Stimulated activated CD8-positive, alpha-beta memory T cell treated with anti-CD3 and anti-CD28 coated beads, Interleukin-4, amount 100 ng/mL, for 1 hour (primary cell): ENCODE measurements at places on chromosomes 1 and 21.

GRCh38 chr1:51756290-51756689 is 122.2 kb downstream of the NRDC start:
- DNase-seq = no peak

- DNase-seq = no peak
These were observed 1.6 kb downstream of the EPS8L3 start for GRCh38 chr1:109762039-109762585.

- DNase-seq = no peak
These were observed 16.0 kb downstream of the THEM4 start for GRCh38 chr1:151893176-151893924.

DNA sequence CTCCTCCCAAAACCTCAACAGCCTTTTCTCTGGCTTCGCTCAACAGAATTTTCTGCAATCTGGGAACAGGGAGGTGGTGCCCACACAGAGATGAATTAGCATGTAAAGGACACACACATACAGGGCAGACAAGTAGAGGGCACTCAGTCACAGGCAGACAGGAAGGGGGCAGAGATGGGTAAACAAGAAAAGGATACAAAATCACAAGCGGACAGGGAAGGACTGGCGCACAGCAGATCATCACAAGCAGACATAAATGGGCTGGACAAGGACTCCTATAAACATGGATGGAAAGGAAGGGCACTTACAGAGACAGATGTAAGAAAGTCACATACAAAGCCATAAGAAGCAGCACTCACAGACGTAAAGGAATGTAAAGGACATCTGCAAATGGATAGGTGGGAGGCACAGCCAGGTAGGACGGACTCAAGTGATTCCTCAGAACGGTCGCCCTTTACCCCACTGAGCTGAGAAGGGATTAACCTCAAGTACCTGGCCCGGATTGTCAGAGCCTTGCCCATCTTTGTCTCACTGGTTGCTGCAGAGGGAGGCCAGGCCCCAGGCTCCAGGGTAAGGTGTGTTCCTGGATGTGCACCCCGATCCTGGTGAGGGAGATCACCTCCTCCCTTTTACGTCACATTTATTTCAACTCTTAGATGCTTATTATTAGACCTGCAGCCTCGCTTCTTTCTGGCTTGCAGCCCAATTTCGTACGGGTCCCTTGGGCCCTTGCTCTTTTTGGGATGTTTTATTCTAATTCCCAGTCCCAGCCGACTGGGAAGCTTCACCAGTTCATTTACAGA is 836 bp upstream of the PRCC start:
- no peak for DNase-seq

DNA sequence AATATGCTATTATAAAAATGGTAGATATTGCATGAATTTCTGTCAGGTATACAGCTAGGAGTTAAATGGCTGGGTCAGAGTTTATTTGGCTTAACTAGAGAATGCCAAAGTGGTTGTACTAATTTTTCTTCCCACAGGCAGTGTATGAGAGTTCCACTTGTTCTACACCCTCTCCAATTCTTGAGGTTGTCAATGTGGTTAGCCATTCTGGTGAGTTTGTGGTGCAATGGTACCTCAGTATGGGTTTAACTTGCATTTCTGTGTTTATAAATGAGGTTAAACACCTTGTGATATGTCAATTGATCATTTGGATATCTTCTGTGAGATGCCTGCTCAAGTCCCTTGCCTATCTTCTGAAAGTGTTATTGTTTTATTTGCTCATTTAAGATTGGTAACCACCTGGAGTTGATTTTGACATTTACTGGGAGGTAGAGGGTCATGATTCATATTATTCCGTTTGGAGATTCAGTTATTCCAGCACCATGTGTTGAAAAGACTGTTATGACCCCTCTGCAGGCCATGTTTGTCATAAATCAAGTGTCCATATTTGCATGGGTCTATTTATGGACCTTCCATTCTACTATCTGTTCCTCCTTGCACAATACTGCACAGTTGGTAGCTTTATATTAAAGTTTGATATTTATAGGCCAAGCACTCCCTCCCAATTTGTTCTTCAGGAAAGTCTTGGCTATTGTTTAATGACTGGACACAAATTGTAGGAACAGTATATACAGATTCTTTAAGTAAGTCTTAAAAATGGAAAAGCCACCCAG is 5.8 kb downstream of the FALEC start:
- DNase-seq = no peak

DNA sequence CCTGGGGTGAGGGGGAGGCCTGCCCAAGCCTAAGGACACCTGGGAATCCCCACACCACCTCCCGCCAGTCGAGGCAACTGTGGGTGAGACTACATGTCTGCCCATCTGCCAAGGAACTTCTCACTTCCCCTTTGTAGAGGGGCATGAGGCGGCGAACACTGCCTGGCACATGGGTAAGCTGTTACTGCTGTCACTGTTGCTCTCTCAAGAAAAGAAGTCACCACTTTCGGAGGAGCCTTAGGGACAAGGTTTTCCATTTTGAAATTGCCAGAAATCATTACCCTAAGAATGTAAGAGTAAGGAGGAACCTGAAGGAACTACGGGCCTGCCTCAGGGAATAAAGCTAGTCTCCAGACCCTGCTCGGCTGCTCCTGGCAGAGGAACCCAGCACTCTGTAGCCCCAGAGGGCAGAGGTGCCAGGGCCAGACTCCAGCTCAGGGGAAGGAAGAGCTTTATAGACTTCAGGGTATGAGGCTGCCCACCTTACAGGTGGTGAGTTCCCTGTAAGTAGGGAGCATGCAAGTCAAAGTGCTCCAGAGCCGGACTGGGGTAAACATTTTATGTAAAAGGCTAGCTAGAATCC is 23.3 kb downstream of the SLC2A1 start:
- no peak for DNase-seq

DNA sequence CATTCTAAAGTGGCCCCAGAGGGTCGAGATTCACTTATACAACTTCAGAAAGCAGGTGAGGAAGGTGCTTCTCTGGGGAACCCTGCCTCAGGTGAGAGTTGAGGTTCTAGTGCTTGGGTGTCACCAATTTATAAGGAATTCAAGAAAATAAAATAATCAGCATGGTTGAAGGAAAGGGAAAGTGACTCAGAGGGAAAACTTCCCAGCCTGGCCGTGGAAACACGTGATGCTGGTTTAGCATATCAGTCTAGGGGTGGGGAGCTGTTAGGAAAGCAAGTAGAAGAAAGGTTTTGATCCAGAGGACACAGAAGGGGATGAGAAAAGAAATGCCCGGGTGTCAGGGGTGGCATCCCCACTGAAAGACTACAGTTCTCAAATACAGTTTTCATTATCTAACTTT is 37.7 kb upstream of the TMEM125 start:
- no peak for DNase-seq

GRCh38 chr1:153470707-153471106 is 10.3 kb upstream of the S100A7 start:
- DNase-seq = no peak

- no peak for DNase-seq
These were observed 15.5 kb upstream of the DISC1 start for GRCh38 chr1:231611111-231611510.

DNA sequence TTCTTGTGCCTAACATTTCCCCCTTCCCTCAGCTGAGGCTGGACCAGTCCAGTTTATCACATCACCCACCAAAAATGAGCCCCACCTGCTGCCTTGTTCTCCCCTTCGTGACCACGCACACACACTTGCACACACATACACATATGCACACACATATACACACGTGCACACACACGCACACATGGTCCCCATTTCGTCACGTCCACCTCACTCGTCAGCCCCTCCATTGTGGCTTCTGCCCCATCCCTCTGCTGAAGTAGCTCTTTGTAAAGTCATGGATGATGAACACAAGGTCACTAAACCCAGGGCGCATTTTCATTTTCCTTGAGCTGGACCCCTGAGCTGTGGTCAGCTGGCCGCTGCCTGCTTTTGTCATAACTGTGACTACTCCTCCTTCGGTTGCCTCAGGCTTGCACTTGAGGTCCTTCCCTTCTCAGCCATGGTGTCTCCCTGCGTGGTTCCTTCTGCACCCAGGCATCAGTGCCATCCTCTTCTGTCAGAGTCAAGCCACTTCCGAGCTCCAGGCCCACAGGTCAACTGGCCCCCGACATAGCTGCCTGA is 93.8 kb downstream of the SYT2 start:
- DNase-seq = no peak

GRCh38 chr1:159083013-159083412 is 6.4 kb upstream of the AIM2 start:
- no peak for DNase-seq

DNA sequence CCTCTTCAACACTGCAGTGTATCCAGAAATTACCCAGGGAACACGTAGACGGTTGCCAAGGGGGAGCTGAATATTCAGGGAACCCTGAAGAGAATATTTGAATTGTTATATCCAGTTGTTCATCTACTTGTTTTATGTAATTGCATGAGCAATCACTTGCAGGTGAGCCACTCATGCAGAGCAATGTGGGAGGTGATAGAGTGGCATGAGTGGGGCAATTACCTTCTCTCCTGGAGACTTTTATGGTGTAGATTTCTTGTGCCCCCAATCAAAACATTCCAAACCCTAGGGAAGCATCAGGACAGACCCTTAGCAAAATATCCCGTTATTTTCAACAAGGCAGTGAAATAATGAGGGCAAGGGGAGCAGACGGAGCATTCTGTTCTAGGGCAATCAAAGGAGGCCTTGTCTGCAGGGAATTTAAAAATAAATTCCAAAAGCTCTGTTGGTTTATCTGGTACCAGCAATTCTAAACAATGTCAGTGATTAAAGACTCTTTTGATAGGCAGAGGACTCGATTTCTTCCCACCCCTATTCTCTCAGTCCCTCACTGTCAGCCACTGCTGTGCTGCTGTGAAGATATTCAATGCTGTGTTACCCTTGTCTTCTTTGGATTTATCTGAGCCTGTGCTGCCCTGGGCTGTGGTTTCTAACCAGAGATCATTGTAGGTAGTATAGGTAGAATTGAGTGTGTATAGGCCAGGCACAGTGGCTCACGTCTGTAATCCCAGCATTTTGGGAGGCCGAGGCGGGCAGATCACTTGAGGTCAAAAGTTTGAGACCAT is 180.2 kb upstream of the MAP1LC3C start:
- DNase-seq = no peak

DNA sequence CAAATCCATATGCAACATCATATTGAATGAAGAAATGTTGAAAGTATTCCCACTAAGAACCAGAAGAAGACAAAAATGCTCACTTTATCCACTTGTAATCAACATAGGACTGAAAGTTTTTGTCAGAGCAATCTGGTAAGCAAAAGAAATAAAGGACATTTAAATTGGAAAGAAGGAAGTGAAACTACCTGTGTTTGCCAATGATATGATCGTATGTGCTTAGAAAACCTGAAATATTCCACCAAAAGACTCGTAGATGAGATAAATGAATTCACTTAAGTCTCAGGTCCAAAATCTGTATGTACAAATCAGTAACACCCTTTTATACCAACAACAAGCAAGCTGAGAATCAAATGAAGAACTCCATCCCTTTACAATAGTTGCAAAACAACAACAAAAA is 8.5 kb downstream of the PRAMEF1 start:
- DNase-seq = no peak

DNA sequence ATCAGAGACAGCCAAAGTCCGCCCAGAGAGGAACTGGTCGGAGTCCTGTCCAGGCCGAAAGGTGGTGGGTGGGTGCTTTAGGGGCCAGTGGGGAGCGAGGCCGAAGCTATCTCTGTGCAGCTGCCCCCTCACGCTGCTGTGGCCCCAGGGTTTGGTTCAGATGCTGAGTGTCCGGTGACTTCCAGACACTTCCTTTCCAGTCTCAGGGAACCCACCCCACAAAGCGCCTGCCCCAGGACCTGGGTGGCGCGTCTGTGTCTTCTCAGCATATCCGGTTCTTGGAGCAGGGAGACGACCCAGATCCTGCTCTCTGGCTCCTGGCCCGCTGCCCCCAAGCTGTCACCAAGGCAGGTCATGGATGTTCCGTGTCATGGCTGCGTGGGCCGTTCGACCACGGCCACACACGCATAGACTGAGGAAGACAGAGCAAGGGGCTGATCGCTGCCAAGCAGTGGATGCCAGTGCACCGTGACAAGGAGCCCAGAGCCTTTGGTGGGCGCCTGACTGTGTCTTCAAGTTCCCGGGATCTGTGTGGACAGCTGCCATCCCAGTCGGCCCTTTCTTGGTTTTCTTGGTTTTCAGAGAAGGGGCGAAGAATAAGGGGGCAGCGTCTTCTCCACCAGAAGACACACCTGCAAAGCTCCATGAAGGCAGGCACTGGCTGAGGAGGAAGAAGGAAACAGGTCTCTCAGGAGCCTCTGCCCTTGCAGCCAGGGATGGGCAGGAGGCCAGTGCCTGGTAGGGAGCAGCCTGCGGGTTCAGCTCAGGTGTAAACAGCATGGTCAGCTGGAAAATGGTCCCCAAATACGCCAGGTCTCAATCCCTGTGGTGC is 22.9 kb upstream of the COL18A1 start:
- no peak for DNase-seq

DNA sequence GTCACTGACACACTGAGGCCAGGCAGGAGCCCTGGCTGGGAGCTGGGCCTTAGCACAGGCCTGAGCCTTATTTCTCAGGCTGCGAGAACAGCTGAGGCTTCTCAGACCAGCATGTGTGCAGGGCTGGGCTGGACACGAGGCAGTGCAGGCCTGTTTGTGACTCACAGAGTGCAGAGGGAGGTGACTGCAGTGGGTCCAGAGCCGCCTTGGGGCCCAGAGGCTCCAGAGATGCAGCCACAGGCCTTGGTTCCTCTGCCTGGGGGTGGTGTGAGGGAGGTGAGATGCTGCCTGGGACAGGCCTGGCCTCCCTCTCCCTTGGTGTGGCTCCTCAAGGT is 61.2 kb upstream of the ETV3 start:
- no peak for DNase-seq

DNA sequence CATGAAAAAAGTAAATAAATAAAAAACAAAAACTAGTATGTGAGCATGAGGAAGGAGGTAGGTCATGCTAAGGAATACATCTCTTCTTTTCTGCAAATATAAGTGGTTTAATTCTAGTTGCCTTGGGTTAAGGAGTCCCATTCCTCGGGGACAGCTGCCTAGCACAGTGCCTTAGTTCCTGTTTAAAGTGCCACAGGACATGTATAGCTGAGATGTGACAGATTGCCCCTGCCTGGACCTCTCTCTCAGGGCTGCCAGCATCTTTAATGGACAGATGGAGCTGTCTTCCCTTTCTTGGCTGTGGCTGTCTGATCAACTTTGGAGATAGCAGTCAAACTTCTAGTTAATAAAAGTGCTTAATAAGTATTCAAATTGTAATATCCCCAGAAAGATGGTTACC is 50.0 kb downstream of the TSEN15 start:
- DNase-seq = no peak

- no peak for DNase-seq
These were observed 11.8 kb upstream of the KIAA0040 start for GRCh38 chr1:175204330-175204729.
